NCI-H187 treated with DMSO at 0.1 percent for 48 hours (cell line): ENCODE measurements at places on chromosomes 4 and X.
A peak's percentile ranks its signal among the peaks of the same experiment; 100 is the strongest.

- no peak for DNase-seq
Observed at GRCh38 chr4:153466081-153466948, at the start of gene TMEM131L. Gene TMEM131L (plus strand): TSS chr4:153466360. CDS start chr4:153466398, 38 bp downstream.

- DNase-seq: no peak
Observed at GRCh38 chr4:110163327-110164069, 34.9 kb downstream of the ELOVL6 start.

DNA sequence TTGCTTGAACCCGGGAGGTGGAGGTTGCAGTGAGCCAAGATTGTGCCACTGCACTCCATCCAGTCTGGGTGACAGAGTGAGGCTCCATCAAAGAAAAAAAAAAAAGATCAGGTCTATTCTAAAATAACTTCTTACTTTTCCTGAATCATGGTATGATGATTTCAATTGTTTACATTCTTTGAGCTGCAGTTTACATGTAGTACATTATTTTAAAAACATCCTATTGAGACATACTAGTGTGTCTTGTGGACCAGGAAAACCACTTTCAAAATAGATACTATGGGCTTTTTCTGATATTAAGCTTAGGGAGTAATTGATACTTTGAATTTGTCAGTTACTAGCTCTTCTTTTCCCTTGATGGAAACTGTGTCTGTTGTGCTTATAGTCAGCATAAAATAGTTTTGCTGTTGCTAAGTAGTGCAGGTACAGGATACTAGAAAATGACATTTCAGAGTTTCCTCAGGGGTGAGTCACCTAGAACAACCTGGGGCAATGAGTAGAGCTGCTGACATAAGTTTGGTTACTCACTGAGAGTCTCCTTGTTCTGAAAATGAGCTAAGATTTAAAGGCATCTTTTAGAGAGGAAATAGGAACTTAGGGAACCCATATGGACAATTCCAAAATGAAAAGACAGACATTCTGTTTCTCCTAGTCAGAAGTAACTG lies 53.2 kb upstream of the C4orf54 start:
- DNase-seq: no peak

DNA sequence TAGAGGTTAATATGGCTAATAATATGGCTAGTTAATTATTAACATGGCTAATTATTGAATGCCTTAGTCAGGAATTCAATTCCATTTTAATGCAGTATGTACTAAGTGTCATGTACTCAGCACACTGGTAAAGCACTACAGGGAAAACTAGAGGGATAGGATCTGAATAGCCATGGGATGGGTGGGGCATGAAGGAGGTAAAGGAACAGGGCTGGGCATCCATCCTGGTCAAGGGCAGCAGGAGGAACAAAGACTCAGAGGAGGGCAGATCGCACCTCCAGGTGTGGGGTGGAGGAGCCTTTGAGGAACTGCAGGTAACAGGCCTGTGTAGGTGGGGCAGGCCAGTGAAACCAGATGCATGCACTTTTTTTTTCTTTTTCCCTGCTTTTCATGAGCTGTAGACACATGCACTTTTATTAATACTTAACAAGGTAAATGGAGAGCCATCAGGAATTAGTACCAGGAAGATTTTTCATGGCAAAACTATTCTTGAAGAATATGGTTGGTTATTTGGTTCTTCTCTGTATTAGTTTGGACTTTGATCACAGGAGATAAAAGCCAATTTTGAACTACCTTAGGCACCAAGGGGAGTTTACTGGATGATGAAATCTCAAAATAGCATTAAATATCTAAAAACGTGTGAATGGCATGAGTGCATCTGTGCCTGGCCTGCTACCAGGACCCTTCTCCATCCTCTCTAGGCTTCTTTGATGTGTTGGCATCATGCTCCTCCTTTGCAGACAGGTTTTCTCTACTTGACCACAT lies 88.3 kb downstream of the CC2D2A start:
- no peak for DNase-seq

GRCh38 chrX:134601240-134601765 lies 57.0 kb downstream of the PLAC1 start:
- no peak for DNase-seq

DNA sequence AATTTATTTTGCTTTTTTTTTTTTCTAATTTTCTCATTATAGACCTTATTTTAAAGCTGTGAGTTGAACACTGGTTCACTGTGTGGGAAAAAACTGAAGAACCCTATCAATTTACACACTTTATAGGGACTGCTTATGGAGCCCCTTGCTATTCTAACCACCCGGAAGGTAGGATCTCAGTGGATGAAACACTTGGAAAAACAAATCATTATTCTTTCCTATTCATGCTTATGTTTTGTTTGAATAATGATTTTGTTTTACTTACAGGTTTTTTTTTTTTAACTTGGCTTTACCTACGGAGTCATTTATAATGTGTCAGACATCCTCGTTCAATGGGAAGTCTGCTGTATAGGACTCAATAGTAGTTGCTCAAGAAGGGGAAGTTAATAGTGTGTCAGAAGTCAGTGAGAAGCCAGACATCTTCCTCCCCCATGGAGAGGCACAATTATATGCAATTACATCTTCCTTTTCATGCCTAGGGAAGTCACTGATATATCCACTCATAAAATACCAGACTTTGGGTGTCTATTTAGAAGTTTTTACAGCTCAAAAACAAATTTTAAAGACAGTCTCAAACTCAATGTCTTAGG lies 113.2 kb downstream of the ARSF start:
- DNase-seq: no peak

- peak; percentile 3 for DNase-seq
Observed at GRCh38 chr4:186074189-186074588, 5.2 kb downstream of the TLR3 start.

GRCh38 chr4:7244751-7245320 lies 52.5 kb downstream of the SORCS2 start:
- DNase-seq: no peak

DNA sequence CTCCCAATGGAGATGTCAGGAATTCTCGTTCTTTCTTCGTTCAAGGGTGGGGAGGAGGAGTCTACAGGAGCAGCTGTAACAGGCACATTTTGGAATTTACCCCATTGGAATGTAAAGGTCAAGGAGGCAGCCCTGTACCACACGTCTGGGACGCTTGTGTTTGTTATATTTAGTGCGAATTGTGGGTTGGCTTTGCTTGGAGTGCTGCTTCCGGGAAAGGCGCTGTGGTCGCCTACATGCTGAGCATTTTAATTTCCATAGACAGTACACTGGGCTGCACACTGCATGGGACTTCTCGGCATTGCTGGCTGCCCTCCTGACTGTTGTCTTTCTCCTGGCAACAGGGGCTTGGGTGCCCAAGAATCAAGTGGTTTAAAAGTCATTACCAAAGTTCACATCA lies 12.8 kb downstream of the GYG2 start:
- no peak for DNase-seq

GRCh38 chrX:154049209-154050112 lies 29.8 kb upstream of the IRAK1 start:
- DNase-seq: no peak

GRCh38 chr4:47972181-47972580 lies 44.3 kb downstream of the CNGA1 start:
- DNase-seq: no peak

DNA sequence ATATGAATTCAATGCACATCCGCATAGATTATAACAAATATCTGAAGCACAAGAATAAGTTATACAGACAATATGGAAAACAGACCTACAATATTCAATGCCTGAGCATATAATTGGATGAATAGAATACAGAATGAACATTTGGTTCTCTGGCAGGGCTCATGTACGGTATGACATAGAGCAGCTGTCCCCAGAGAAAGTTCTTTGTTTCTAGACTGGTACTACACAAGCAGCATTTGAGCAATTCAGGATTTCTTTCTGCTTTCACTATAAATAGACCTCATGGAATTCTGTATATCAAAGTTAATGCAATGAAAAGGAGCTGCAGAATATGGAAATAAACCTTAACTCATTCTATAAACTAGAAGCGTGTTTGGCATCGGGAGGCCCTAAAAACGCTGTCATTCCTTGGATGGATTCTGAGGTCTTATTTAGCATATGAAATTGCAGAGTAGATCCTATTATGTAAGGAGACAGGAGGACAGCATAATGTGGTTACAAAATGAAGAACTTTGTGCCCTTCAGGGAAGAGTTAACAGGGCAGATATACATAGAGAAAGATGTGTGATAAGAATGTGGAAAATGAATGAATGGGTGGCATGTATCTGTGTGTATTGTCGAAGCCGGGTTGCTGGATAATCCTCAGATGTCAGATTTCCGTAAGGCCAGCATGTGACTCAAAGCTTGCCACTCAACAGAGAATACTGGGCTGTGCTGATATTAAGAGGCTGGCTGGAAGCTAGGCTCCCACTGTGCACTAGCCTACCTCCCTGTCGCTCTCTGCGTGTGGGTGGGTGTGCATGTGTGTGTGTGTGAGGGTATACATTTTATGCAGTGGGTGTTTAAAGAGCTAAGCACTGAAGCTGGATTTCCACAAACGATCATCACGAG lies 103.3 kb upstream of the SLC4A4 start:
- no peak for DNase-seq

- no peak for DNase-seq
Observed at GRCh38 chr4:13665701-13666660, 38.5 kb upstream of the BOD1L1 start.

DNA sequence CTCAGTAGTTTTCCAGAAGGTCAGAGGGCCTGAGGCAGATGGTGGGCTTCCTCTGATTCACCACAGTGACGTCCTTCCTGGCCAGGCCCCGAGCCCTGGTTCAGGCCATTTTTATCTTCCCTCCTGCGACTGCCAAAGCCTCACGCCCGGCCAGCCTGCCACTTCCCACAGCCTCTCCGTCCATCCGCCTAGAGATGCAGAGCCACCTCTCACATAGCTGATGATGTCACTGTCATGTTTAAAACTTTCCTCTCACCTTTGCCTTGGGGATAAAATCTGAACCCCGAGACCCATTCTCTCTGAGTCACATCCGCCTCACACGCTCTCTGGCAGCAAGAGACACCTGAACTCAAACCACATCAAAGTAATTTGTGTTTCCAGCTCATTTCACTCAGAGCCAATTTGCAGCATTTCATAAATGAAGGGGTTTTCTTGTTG lies 175.3 kb downstream of the QDPR start:
- no peak for DNase-seq

GRCh38 chrX:3346501-3347259 lies at the start of gene MXRA5:
Gene MXRA5 (minus strand): TSS chrX:3346652. CDS start chrX:3343833, 2,819 bp downstream.
- no peak for DNase-seq

DNA sequence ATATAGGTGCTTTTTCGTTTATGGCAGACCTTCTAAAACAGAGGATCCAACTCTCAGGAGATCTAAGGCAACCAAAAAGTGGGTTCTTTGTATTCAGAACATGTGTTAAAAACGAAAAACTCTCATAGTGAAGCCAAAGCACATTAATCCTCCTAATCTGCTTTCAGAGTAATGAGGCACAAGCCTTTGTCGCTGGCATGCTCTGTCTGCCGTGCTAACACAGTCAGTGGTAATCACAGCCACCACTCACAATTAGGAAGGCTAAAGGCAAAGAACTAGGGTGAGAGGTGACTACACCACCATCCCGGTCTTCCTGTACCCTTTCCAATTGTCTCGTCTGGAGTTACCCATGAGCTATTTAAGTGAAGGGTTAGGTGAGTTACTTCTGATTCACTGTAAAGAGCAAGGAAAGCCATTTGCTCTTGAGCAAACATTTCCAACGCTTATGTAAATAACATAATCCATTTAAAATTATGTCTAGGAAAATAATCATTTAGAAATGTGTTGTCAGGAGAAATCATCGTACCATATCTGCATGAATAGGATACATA lies 40.7 kb downstream of the NPY2R start:
- no peak for DNase-seq

DNA sequence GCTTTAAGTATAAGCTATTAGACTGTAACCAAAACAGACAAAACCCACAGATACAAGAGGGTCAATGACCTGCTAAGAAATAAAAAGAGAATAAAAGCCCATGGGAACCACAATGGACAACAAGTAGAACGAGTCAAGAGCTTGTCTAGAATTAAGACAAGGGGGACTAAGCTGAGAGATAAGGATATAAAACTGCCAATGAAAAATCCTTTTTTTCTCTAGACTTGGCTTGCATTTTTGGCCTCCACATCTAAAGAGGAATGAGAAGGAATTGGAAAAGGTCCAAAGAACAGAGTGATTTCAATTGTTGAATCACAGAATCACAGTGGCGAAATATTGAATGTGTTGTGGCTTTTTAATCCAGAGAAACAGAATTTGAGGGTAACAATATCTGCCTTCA lies 135.7 kb downstream of the QDPR start:
- DNase-seq: no peak

- DNase-seq: no peak
Observed at GRCh38 chr4:15303052-15303641, 124.7 kb upstream of the C1QTNF7 start.
